ENCODE measurements at places on chromosomes 7 and 10.

GRCh38 chr7:101686030-101686429 lies 56.9 kb upstream of the MYL10 start:
- DNase-seq = no peak

GRCh38 chr10:86614853-86615252 lies 39.5 kb upstream of the OPN4 start:
- no peak for DNase-seq

DNA sequence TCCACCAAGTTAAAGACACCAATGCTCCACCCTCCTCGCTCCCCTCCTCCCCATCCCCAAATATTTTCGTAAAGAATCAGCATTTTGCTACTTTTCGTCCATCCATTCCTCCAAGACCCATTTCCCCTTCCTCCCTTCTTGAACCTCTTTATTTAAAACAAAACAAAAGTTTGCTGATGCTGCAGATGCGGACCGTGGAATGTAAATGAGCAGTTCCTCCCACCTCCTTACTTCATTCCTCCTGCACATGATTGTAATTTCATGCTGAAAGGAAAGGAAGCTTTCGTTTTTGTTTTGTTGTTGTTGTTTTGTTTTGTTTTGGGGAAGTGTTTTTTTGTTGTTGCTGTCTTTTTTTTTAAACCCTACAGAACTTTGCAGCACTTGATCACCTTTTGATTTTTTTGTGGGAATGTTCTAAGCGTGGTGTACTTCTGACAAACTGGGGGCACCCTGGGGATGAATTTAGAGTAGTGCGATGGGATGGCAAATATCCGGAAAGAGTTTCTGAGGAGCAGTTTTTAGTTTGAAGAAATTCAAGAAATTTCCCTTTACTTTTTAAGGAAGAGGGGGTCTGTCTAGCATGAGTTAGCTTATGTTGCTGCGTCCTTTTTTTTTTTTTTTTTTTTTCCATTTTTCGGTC lies 177.3 kb downstream of the TCF7L2 start:
- DNase-seq = no peak

DNA sequence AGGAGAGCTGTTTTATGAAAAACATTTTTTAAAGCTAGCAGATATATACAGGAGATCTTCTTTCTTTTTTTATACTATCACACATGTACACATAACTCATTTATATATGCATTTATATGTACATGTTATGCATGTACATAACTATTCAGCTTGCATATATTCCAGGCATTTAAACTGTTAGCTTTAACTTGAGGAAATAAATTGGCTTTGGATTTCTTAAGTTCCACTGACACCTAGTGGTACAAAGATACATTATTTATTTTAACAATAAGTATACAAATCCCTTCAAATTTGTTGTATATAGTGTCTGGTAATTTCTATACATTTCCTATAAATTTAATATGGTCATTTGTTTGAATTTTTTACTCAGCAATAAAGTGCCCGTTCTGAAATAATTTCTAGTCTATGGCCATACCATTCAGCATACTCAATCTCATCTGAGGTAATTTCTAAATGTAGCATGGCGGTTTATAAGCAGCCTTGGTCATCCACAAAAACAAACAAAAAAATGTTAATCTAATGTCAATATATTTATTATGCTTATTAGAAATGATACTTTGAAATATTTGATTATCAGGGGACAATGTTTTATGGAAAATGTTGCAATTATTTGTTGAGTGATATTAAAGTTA lies 11.6 kb downstream of the ZDHHC6 start:
- no peak for DNase-seq

GRCh38 chr10:24360282-24361127 lies 151.6 kb downstream of the KIAA1217 start:
- peak; percentile 18 for DNase-seq

- DNase-seq = no peak
These were observed 53.8 kb downstream of the PANK1 start for GRCh38 chr10:89591111-89591795.

GRCh38 chr7:73718438-73718881 lies 1.0 kb downstream of the STX1A start:
- no peak for DNase-seq

- no peak for DNase-seq
These were observed 13.1 kb downstream of the STX1A start for GRCh38 chr7:73706126-73707044.

DNA sequence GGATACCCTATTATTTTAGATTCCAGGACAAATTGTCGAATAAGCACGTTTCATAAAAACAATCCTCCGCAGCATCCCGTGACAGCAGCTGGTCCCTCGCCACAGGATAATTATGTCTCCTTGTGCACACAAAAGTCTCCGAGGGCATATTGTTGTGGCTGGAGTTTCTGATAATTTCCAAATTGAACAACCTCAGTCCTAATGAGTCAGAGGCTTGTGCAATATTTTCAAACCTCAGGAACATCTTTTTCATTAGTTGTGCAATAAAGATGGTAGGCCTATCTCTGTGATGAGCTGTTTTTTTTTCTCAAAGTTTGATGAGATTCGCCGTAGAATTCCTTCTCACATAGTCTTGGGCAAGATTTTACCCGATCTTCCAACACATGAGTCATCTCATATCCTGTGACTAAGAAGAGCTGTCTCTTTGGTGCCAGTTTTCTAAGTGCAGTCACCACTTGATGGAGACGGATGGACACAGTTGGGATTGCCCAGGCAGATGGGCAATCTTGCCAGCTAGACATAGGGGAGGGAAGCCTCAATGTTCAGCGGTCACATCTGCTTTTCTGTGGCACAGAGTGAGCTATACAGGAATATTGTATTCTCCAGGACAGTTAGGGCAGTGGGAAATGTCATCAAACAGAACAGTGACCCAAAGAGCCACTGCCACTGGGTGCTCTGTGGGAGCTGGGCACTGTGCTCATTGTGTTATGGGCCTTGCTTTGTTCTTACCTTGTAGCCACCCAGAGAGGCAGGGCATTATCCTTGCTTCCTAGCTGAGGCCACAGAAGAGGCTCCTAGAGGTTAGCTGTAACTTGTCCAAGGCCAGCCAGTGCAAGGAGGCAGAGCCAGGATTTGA lies 7.8 kb downstream of the HTRA1 start:
- DNase-seq = no peak

Data from stimulated activated CD4-positive, alpha-beta T cell treated with anti-CD3 and anti-CD28 coated beads, Interleukin-2, amount 100 ng/mL, for 48 hours (primary cell).